ENCODE measurements at places on chromosomes 3 and 15.

- no peaks in the 10 kb centered on the region for H3K36me3 ChIP-seq
- peaks cover 21% of the 10 kb centered on the region for H3K4me1 ChIP-seq
- no peak for DNase-seq
- peak overlapping the region; percentile 76 for H3K27ac ChIP-seq
Measured at GRCh38 chr15:31352911-31353811, 26.5 kb downstream of the KLF13 start.

DNA sequence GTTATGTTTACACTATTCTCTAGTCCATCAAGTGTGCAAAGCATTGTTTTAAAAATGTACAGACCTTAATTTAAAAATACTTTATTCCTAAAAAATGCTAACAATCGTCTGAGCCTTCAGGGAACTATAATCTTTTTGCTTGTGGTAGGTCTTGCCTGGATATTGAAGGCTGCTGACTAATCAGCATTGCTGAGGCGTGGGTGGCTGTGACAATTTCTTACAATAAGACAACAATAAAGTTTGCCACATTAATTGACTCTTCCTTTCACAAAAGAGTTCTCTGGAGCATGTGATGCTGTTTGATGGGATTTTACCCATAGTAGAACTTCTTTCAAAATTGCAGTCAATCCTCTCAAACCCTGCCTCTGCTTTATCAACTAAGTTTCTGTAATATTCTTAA is 384.0 kb upstream of the TGFBR2 start:
- no peaks in the 10 kb centered on the region for H3K4me1 ChIP-seq
- no peak overlapping the region for H3K27ac ChIP-seq
- H3K36me3 ChIP-seq: no peaks in the 10 kb centered on the region
- no peaks in the 10 kb centered on the region for H3K27me3 ChIP-seq

DNA sequence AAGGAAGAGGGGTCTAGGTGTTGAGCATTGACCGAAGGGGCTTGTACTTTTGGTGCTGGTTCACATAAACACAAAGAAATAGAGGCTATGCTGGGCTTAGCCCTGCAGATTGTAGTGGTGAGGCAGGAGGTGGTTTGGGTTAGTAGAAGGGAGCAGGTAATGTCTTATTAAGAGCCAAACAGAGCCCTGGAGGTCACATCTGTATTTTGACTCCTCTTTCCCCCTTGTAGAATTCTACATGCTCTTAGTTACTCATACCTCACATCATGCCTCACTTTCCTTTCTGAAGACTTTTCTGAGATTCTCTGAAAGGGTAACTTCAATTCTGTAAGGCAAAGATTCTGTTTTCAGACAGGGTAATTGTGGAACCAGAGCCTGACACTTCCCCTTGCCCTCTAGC is 16.1 kb upstream of the ZNF80 start:
- no peak overlapping the region for H3K27ac ChIP-seq
- H3K36me3 ChIP-seq: no peaks in the 10 kb centered on the region
- H3K4me3 ChIP-seq: no peak overlapping the region
- DNase-seq: no peak

GRCh38 chr15:39238443-39238842 is 342.4 kb upstream of the THBS1 start:
- no peaks in the 10 kb centered on the region for H3K27me3 ChIP-seq
- H3K4me1 ChIP-seq: no peaks in the 10 kb centered on the region
- no peak overlapping the region for H3K4me3 ChIP-seq
- no peak for DNase-seq
- H3K36me3 ChIP-seq: no peaks in the 10 kb centered on the region
- H3K27ac ChIP-seq: no peak overlapping the region

DNA sequence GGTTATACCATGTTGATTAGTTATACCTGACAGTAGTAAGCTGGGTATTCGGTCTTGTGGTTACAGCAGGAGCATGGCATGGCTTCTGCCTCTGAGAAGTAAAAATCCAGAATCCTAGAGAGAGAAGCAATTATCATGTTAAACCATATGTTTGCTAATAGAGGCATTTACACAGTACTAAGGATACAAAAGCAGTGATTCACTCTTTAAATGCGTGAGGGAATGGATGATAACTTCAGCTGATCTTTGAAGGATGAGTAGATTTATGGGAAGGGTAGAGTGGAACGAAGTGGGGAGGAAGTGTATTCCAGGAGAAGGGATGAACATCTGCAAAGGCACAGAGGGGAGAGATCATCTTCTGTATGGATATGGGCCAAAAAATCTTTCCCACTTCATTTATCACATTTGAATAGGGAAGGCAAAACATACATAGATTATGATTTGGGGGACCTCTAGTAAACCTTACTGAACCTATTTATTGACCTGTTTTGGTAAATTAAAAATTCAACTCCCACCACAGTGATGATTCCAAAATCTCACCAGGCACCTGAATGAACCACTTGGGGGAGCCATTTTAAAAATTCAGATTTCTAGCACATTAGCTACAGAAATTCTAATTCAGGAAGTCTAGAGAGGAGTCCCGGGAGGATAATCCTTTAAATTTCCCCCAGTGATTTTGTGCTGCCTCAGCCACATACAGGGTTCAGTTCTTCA is 35.1 kb downstream of the IGSF10 start:
- no peak overlapping the region for H3K4me3 ChIP-seq
- no peaks in the 10 kb centered on the region for H3K36me3 ChIP-seq
- no peak for DNase-seq
- no peak overlapping the region for H3K27ac ChIP-seq
- no peaks in the 10 kb centered on the region for H3K27me3 ChIP-seq

DNA sequence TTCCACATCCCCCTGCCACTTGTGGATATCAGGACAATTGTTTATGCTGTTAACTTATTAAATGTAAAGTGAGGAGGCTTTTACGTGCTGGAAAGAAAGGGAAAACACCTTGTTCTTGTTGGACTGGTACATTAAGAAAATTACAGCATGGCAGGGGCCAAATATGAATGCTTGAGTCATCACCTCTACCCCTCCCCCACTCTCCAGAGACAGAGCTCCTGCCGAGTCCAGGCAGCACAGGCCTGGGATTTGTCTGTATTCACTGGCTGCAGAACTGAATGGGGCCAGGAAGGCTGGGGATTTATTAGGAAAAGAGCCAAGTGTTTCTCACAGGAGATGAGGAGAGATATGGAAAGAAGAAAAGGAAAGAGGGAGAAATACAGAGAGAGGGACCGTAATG is 308.9 kb downstream of the EPHB1 start:
- no peaks in the 10 kb centered on the region for H3K27me3 ChIP-seq
- no peak overlapping the region for H3K27ac ChIP-seq
- H3K36me3 ChIP-seq: no peaks in the 10 kb centered on the region
- no peak for DNase-seq

- H3K27me3 ChIP-seq: no peaks in the 10 kb centered on the region
- peak overlapping the region; percentile 87 for H3K27ac ChIP-seq
Measured at GRCh38 chr15:65085990-65086679, 9.6 kb downstream of the KBTBD13 start.

DNA sequence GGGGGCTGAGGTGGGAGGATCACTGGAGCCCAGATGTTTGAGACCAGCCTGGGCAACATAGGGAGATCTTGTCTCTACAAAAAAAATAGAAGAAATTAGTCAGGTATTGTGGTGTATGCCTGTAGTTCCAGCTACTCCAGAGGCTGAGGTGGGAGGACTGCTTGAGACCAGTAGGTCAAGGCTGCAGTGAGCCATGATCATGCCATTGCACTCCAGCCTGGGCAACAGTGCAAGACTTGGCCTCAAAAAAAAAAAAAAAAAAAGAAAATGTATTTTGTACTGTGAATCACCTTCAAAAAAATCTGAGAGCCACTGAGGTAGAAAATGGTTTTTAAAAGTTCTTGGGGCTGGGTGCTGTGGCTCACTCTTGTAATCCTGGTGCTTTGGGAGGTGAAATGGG is 4.6 kb downstream of the SNX4 start:
- no peak overlapping the region for H3K4me3 ChIP-seq
- H3K27me3 ChIP-seq: no peaks in the 10 kb centered on the region
- no peaks in the 10 kb centered on the region for H3K36me3 ChIP-seq
- no peaks in the 10 kb centered on the region for H3K4me1 ChIP-seq
- H3K27ac ChIP-seq: no peak overlapping the region
- DNase-seq: no peak

DNA sequence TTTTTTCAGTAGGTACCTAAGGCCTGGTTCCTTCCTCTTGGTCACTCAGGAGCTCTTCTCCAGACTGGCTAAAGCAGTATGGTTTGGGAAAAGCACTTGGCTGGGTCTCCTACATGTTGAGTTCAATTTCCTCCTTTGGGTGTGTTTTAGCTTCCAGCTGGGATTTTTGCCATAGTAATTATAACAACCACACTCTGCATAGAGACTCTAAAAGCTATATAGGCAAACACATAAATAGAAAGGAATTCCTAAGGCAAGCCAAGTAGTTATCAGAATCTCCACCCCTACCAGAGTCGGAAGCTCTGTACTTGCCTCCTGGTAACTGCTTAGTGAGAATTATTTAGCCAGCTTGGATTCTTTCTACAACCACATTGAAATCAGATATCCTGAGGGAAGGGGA is 48.6 kb downstream of the FOXL2 start:
- H3K4me3 ChIP-seq: no peak overlapping the region
- no peaks in the 10 kb centered on the region for H3K36me3 ChIP-seq
- no peak overlapping the region for H3K27ac ChIP-seq
- no peak for DNase-seq
- no peaks in the 10 kb centered on the region for H3K4me1 ChIP-seq
- no peaks in the 10 kb centered on the region for H3K27me3 ChIP-seq

- no peak overlapping the region for H3K4me3 ChIP-seq
- H3K36me3 ChIP-seq: no peaks in the 10 kb centered on the region
- no peaks in the 10 kb centered on the region for H3K4me1 ChIP-seq
- no peaks in the 10 kb centered on the region for H3K27me3 ChIP-seq
Measured at GRCh38 chr3:109685084-109686079, 348.0 kb upstream of the DPPA4 start.

- DNase-seq: no peak
- no peak overlapping the region for H3K4me3 ChIP-seq
- H3K27ac ChIP-seq: no peak overlapping the region
- H3K4me1 ChIP-seq: no peaks in the 10 kb centered on the region
- H3K36me3 ChIP-seq: no peaks in the 10 kb centered on the region
- no peaks in the 10 kb centered on the region for H3K27me3 ChIP-seq
Measured at GRCh38 chr15:82798531-82799166, 7.2 kb downstream of the FSD2 start.

GRCh38 chr15:69524814-69525213 is 72.2 kb downstream of the RPLP1 start:
- no peak overlapping the region for H3K4me3 ChIP-seq
- H3K4me1 ChIP-seq: peaks cover 3% of the 10 kb centered on the region
- no peaks in the 10 kb centered on the region for H3K27me3 ChIP-seq
- H3K27ac ChIP-seq: no peak overlapping the region
- H3K36me3 ChIP-seq: no peaks in the 10 kb centered on the region

DNA sequence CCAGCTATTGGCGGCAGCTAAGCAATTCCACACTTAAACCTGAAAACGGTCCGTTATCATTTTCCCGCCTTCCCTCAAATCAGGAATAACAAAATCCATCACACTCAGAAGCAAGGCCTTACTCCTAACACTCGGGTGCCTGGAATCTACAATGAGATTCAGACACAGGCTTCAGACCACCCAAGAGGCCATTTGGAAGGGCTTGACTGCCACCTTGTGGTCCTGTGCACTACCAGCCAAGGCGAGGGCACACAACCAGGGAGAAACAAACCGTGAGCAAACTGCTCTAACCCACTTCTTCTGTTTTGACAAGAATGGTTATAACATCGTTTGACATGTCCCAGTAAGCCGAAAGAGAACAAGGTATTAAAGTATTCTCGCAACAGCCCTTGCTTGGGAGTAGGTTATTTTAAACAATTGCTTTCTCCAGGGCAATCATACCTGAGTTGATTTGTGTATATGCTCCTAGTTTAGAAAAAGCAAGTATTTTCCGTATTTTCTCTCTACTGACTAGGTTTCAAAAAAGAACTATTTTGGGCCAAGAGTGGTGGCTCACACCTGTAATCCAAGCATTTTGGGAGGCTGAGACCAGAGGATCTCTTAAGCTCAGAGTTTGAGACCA is 40.1 kb upstream of the TAFA4 start:
- no peak overlapping the region for H3K27ac ChIP-seq
- H3K4me3 ChIP-seq: no peak overlapping the region
- H3K4me1 ChIP-seq: no peaks in the 10 kb centered on the region
- H3K36me3 ChIP-seq: no peaks in the 10 kb centered on the region

DNA sequence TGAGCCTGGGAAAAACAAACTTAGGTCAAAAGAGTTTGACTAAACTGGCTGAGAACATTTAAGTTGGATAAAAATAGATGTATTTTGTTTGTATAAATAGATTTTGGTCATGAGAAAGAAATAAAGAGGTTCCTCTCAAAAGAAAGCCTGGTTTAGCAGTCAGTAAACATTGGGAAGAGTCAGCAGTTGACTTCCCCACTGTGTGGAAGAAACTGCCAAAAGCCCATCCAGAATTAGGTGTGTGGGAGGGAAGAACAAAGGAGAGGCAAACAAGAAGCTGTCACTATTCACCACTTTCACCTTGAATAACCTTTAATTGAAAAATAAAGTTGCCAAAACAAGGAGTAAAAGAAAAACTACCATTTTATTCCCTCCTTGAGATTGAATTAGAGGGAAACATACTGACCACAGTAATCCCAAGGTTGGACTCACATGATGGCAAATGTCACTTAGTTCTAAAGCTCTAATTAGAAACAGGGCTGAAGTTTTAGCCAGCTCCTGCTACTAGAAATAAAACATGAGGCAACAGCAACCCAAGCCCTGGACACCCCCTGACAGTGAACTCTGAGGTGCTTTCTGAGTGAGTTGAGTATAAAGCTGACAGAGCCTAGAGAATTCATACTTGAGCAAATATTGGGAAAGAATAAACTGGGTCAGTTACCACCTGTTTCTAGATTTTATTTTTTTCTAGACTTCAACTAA is 139.3 kb downstream of the SERPINI1 start:
- DNase-seq: no peak
- H3K36me3 ChIP-seq: no peaks in the 10 kb centered on the region
- H3K27ac ChIP-seq: no peak overlapping the region

DNA sequence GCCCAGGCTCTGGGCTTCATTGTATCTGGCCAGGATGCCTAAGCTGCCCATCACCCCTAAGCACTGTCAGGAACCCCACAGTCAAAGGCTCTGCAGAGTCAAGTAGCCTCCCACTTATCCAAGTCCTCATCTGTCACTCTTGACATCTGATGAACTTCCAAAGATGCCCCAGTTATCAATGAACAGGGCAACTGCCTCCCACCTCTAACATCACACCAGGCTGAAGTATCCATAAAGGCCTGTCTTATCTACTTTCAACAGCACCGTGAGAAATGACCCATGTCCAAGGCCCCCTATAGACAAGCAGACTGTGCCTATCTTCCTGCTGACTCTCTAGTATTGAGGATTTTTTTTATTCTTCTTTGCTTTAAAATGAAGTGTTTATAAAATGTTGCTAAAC is 56.4 kb downstream of the TRIM69 start:
- no peak overlapping the region for H3K27ac ChIP-seq
- H3K27me3 ChIP-seq: no peaks in the 10 kb centered on the region
- H3K4me1 ChIP-seq: no peaks in the 10 kb centered on the region
- H3K36me3 ChIP-seq: no peaks in the 10 kb centered on the region
- no peak overlapping the region for H3K4me3 ChIP-seq

GRCh38 chr3:108376026-108376425 is 79.7 kb downstream of the HHLA2 start:
- H3K4me1 ChIP-seq: no peaks in the 10 kb centered on the region
- no peaks in the 10 kb centered on the region for H3K36me3 ChIP-seq
- no peak overlapping the region for H3K27ac ChIP-seq
- no peak for DNase-seq
- H3K4me3 ChIP-seq: no peak overlapping the region

GRCh38 chr3:183454064-183454463 is 25.6 kb upstream of the MCF2L2 start:
- no peak overlapping the region for H3K4me3 ChIP-seq
- H3K27ac ChIP-seq: no peak overlapping the region
- no peaks in the 10 kb centered on the region for H3K27me3 ChIP-seq
- H3K36me3 ChIP-seq: no peaks in the 10 kb centered on the region

Data from prostate gland (tissue), 2 donors.